ENCODE measurements at places on chromosomes 2 and 18. TPM values are rescaled to one million over a fixed set of nuclear protein-coding genes. Genes with fewer than 3 reads are reported as not detected.

DNA sequence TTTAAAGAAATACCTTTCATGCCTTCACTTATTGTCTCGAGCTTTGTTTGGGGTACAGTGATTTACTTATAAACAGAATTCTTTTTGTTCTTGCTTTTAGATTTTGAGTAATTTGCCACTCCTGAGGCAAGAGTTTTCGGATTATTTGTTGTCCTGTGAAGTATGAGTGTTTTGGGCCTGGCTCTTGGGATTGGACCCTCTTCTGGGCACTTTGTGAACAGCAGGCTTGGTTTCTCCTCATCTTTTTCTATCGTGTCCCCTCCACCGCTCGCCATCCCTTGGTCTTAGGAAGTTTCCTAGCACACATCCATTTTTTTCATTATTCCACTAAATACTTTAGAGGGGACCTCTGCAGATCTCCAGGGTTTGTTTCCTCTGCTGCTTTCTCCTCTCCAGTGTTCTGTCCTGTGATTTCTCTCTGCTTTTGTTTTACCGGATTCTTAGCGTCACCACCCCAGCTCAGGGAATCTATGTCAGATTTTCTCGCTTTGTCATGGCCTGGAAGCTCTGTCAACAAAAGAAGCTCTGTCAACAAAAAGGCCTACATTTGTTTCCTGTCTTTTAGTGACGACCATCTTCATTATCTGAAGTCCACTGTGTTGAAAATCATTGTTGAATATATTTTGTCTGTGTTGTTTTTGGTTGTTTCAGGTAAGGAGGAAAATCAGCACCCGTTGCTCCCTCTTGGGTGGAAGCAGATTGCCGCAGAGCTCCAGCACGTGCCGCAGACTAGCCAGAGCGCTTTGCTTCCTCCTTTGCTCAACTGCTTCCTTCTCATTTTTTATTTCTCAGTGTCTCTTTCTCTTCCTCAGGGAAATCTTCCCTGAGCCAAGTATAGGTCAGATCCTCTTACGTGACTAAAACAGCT, 27.8 kb downstream of the ANKRD62 start:
- no peak for DNase-seq

GRCh38 chr2:73043276-73043675, 28.2 kb downstream of the SFXN5 start:
- no peak for DNase-seq

The MREG gene
- total RNA-seq = 26.2 TPM

The ZAP70 gene
- 197 TPM for total RNA-seq

The MOGAT1 gene
- not detected for total RNA-seq

DNA sequence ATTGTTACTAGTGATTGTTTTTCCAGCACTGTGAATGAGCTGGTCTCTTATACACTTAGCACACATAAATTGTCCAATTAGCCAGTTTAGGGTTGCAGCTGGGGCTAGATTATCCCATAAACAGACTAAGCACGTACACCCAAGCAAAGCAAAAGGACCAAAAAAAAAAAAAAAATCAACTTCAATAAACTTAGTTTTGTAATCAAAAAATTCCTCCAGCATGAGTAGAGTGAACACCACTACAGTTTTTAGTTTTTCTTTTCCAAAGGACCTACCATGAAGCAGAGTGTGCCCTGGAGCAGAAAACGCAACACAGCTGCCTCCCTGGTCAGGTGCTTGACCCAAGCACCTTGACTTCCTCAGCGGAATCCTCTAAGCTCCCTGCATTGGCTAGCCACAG, 249.4 kb upstream of the SLC14A2 start:
- no peak for DNase-seq

The AKAIN1 gene
- not detected for total RNA-seq

The PCARE gene
- not detected for total RNA-seq
